CD14-positive monocyte (primary cell): ENCODE measurements at places on chromosomes 7 and 10. TPM values are rescaled to one million over a fixed set of nuclear protein-coding genes. Genes with fewer than 3 reads are reported as not detected.

DNA sequence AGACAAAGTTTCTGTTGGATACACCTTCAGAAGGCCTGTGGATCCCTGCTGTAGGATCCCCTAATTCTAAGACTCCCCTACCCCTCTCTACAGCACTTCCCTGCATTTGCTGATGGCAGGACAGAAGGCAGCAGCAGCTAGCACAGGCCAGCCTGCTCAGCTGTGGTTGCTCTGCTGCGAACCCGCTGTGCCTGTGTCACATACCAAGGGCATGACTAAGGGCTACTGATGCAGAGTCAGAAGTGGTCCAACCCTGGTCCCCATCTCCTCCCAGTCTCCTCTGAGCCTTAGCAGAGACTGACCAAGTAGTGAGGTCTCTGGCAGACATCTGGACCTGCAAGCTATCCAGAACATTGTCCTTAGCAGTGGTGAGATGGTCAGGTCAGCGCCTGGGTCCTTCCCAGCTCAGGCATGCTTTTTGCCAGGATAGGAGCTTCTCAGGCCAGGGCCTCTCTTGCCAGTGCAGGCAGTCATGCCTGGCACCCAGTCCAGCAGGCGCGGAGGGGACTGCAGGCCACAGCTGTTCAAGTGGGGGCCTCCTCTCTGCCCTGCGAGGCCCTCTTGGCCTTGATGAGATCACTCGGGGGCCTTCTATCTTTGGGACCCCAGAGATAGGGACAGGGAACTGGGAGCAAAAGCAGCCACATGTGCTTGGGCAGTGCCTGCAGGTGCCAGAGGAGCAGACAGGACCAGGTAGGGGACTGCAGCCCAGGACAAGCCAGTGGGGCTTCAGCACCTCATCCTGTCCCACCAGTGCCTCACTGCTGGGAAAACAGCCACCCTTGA lies 146.4 kb downstream of the ZNF248 start:
- no peak overlapping the region for H3K27ac ChIP-seq
- H3K36me3 ChIP-seq, result no peaks in the 10 kb centered on the region
- H3K4me3 ChIP-seq, result no peak overlapping the region
- no peaks in the 10 kb centered on the region for H3K4me1 ChIP-seq
- H3K27me3 ChIP-seq, result no peaks in the 10 kb centered on the region

- H3K4me1 ChIP-seq, result no peaks in the 10 kb centered on the region
- no peak overlapping the region for H3K27ac ChIP-seq
- DNase-seq, result no peak
- no peaks in the 10 kb centered on the region for H3K27me3 ChIP-seq
Observed at GRCh38 chr7:43888993-43889945, 17.1 kb downstream of the URGCP start.

DNA sequence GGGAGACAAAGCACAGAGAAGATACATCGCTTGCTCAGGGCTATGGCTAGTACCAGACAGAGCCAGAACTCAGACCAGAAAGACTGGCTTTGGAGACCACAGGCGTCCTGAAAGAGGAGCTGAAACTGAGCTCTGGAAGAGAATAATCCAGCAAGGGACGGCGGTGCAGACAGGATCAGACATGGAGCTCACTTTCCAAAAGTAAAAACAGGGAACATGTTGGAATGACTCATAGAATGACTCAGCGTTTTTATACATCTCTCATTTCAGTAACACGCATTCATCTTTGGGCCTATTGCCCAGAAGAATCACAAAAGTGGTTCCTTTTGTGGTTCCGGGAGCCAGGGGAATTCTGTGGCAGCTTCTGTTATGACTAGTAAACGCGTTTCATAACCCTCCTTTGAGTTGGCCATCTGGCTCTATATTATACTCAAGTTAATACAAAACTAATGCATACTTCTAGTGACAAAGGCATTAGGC lies 37.2 kb downstream of the PLEKHS1 start:
- H3K4me3 ChIP-seq, result no peak overlapping the region
- peaks cover 4% of the 10 kb centered on the region for H3K4me1 ChIP-seq
- no peaks in the 10 kb centered on the region for H3K36me3 ChIP-seq
- H3K27ac ChIP-seq, result no peak overlapping the region
- H3K27me3 ChIP-seq, result no peaks in the 10 kb centered on the region
- DNase-seq, result peak; percentile 35

PLXNA4 gene
- not detected for polyA plus RNA-seq

- no peaks in the 10 kb centered on the region for H3K4me1 ChIP-seq
- peaks cover 55% of the 10 kb centered on the region for H3K36me3 ChIP-seq
- H3K4me3 ChIP-seq, result no peak overlapping the region
- DNase-seq, result no peak
- no peaks in the 10 kb centered on the region for H3K27me3 ChIP-seq
- no peak overlapping the region for H3K27ac ChIP-seq
Observed at GRCh38 chr7:26842897-26843296, 21.5 kb downstream of the SKAP2 start.

GRCh38 chr7:84040355-84040754 lies 154.2 kb downstream of the SEMA3A start:
- H3K4me1 ChIP-seq, result no peaks in the 10 kb centered on the region
- H3K4me3 ChIP-seq, result no peak overlapping the region
- no peaks in the 10 kb centered on the region for H3K27me3 ChIP-seq
- no peak for DNase-seq
- H3K27ac ChIP-seq, result no peak overlapping the region
- no peaks in the 10 kb centered on the region for H3K36me3 ChIP-seq

GRCh38 chr7:133300088-133300487 lies 47.2 kb downstream of the EXOC4 start:
- no peak for DNase-seq
- H3K27me3 ChIP-seq, result no peaks in the 10 kb centered on the region
- no peaks in the 10 kb centered on the region for H3K36me3 ChIP-seq
- no peaks in the 10 kb centered on the region for H3K4me1 ChIP-seq

DNA sequence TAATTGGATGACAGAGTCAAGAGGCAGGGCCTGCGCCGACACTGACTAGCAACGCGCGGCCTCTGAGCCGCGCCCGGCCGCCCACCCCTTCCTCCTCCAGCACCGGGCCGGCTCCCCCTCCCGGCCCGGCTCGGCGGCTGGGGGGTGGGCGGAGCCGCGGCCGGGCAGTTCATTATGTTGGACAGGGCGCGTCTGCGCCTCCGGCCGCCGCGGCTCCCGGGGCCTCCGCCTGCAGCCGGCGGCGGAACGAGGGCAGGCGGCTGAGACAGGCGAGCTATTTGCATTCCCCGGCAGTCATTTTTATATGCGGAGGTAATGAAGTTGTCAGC lies 106.7 kb downstream of the SNX10 start:
- H3K27me3 ChIP-seq, result peaks cover 2% of the 10 kb centered on the region
- H3K36me3 ChIP-seq, result no peaks in the 10 kb centered on the region

TMEM184A gene
- polyA plus RNA-seq, result not detected

DNA sequence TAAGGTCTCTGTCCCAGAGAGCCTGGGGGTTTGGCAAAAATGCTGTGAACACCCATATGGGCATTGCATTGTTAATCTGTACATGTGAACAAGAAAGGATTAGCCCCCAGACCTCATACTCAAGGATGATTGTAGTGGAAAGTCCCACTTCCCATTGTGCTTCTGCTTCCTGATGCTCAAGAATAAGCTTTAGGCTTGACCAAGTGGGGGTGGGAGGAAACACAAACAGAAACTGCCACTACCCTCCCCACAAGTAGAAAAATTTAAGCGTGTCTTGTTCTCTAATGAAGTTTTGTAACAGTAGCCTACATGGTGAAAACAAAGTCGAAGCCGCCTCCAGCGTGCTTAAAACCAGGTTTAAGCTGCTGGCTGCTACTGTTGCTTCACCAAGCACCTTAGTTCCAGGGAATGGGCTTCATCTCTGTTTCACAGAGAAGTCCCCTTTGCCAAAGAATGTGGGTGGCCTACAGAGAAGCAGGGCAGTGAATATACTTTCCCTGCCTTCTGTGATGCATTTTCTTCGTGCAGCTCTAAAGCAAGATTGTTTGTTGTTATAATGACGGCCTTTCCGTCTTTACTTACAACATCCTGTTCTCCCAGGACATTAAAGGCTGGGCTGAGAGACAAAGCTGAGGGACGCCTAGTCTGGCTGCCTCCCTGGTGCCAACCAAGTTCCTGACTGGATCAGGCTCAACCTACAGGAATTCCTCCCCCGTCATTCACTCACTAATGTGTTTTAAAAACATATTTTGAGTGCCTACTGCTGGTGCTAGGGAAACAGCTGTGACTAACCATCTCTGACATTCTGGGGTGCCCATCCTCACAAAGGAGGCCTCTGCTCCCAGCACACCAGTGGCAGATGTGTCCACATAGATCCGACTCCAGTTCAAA lies 32.1 kb upstream of the CCSER2 start:
- H3K36me3 ChIP-seq, result no peaks in the 10 kb centered on the region
- H3K4me3 ChIP-seq, result no peak overlapping the region
- DNase-seq, result no peak
- no peaks in the 10 kb centered on the region for H3K4me1 ChIP-seq
- H3K27me3 ChIP-seq, result no peaks in the 10 kb centered on the region
- H3K27ac ChIP-seq, result no peak overlapping the region

GRCh38 chr10:17784688-17785087 lies 24.5 kb upstream of the MRC1 start:
- peak overlapping the region; percentile 23 for H3K4me3 ChIP-seq
- H3K4me1 ChIP-seq, result peaks cover 39% of the 10 kb centered on the region
- DNase-seq, result peak; percentile 62
- no peaks in the 10 kb centered on the region for H3K36me3 ChIP-seq

TMEM229A gene
- polyA plus RNA-seq, result not detected

DNA sequence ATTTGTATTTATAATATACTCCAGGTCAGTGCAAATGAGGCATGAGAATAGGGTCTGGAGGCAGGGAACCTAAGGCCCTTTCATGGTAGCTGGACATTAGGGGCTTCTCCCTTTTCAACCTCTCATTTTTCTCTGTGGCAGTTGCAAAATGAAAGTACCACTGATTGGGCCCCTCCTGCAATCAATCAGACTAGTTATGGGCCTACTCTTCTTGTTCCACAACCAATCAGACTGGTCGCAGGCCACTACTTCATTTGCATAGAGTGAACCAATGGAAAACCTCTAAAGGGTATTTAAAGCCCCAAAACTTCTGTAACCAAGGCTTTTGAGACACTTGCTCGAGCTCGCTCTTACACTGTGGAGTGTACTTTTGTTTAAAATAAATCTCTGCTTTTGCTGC lies 10.0 kb upstream of the PRPS1L1 start:
- no peaks in the 10 kb centered on the region for H3K36me3 ChIP-seq
- H3K27me3 ChIP-seq, result no peaks in the 10 kb centered on the region
- DNase-seq, result no peak
- H3K27ac ChIP-seq, result no peak overlapping the region

- no peak overlapping the region for H3K27ac ChIP-seq
- H3K36me3 ChIP-seq, result no peaks in the 10 kb centered on the region
- no peaks in the 10 kb centered on the region for H3K4me1 ChIP-seq
- H3K4me3 ChIP-seq, result no peak overlapping the region
- no peaks in the 10 kb centered on the region for H3K27me3 ChIP-seq
Observed at GRCh38 chr10:130770018-130770630, 541.4 kb downstream of the TCERG1L start.

DNA sequence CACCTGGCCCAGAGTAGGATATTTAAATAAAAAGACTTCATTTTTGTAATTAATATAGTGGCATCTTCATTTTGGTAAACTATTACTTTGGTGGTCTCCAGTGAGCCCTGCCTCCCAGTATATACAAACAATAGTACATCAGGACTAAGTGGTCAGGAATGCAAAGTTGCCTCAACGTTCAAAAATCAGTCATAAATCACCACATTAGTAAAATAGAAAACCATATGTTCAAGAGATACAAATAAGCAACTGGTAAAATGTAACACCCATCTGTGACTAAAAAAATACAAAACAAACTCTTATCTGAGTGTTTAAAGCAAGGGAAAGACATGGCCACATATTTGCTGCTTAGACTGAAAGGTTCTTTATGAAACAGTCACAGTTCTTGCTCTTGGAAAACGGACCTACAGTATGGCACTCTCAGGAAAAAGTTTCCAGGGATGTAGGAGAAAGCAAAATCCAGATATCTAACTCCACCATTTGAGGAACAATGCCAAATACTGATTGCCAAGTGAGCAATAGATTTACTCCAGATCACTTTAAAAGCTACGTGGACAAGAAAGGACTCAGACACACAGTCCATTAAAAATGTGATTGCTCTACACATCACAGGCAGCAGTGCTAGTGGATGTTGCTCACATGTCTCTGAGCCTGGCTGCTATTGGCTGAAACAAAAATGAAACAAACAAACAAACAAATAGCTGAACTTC lies 15.1 kb upstream of the RHOBTB1 start:
- no peak overlapping the region for H3K4me3 ChIP-seq
- H3K4me1 ChIP-seq, result no peaks in the 10 kb centered on the region
- H3K36me3 ChIP-seq, result no peaks in the 10 kb centered on the region
- H3K27ac ChIP-seq, result no peak overlapping the region
- H3K27me3 ChIP-seq, result no peaks in the 10 kb centered on the region

- no peaks in the 10 kb centered on the region for H3K27me3 ChIP-seq
- H3K4me1 ChIP-seq, result peaks cover 10% of the 10 kb centered on the region
- no peaks in the 10 kb centered on the region for H3K36me3 ChIP-seq
- H3K4me3 ChIP-seq, result no peak overlapping the region
Observed at GRCh38 chr10:30765616-30766015, 136.1 kb upstream of the LYZL2 start.

- no peak overlapping the region for H3K4me3 ChIP-seq
- no peaks in the 10 kb centered on the region for H3K4me1 ChIP-seq
- no peak for DNase-seq
- H3K27ac ChIP-seq, result no peak overlapping the region
- H3K27me3 ChIP-seq, result no peaks in the 10 kb centered on the region
Observed at GRCh38 chr7:14622559-14622958, 280.0 kb downstream of the DGKB start.

ARHGAP21 gene
- polyA plus RNA-seq, result 8.0 and 20.0 TPM in 2 replicates

DNA sequence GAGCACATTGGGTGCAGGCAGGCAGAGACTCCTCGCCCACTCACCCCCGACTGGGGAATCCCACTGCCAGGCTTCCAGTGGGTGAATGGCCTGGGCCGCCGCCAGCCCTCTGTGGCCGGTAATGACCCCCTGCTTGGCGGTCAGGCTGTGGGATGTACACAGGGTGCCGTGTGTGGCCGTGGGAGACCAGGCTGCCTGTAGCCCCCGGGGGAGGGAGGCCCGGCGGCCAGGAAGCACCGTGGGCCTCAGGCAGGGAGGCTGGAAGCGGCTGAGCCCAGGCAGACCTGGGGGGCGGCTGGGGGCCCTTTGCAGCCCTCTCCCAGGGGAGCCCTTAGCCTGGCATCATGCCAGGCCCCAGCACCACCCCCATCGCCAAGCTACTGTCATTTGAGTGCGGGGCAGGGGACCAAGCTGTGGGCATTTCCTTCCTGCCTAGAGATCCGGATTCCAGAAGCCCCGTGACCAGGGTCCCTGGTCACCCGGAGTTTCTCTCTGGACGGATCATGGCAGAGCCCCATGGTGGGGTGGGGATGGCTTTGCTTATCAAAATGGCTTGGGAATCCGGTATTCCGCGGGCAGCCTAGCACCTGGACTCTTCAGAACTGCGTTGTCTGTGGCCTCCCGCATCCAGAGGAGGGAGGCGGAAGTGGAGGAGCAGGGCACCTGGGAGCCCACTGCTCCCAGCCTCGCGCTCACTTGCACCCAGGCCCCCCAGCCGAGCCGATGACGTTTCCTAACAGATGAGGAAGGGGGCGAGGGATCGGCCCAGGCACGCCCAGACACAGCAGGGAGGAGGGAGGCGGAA lies 1.1 kb downstream of the TTYH3 start:
- peak overlapping the region; percentile 89 for H3K27ac ChIP-seq
- peak; percentile 61 for DNase-seq
- H3K36me3 ChIP-seq, result peaks cover 6% of the 10 kb centered on the region
- no peaks in the 10 kb centered on the region for H3K27me3 ChIP-seq
- peak overlapping the region; percentile 79 for H3K4me3 ChIP-seq
- peaks cover 51% of the 10 kb centered on the region for H3K4me1 ChIP-seq

DENND11 gene
- polyA plus RNA-seq, result 1.9 TPM

TCERG1L gene
- polyA plus RNA-seq, result not detected in 2 replicates
